Gastroesophageal sphincter (tissue), 4 donors: ENCODE measurements at places on chromosomes 6 and 20. TPM values are rescaled to one million over a fixed set of nuclear protein-coding genes. Genes with fewer than 3 reads are reported as not detected.

TPX2 gene
- 0.13 TPM for total RNA-seq

- H3K4me3 ChIP-seq: no peak overlapping the region
- H3K27ac ChIP-seq: no peak overlapping the region
- H3K4me1 ChIP-seq: no peaks in the 10 kb centered on the region
- ATAC-seq: no peak
- no peaks in the 10 kb centered on the region for H3K36me3 ChIP-seq
- H3K27me3 ChIP-seq: no peaks in the 10 kb centered on the region
These were observed 133.3 kb downstream of the IPCEF1 start for GRCh38 chr6:154223296-154223695.

C20orf202 gene
- total RNA-seq: 0.27 TPM

DNA sequence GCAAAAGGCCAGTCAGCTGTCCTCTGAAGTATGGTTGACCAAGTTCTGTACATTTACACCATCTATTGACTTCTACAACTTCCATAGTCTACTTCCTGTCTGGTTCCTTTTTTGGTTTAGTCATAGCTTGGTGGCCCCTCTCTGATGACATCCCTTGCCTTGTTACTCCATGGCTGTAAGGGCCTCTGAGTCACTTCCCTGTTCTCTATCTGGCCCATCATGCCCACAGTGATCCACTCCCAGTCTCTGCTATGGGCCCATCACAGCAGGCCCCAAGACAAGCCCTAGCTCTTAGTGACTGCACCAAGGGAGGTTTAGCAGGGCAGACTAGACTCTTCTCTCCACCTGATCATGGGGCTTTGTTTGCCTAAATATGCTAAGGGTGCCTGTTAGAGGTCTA is 441.6 kb downstream of the HACE1 start:
- no peak for ATAC-seq
- no peaks in the 10 kb centered on the region for H3K27me3 ChIP-seq
- no peaks in the 10 kb centered on the region for H3K4me1 ChIP-seq
- H3K4me3 ChIP-seq: no peak overlapping the region
